Activated CD4-positive, alpha-beta memory T cell treated with anti-CD3 and anti-CD28 coated beads, Interleukin-2, amount 10 ng/mL, durations not matched to agents 7 days and 5 days (primary cell): ENCODE measurements at places on chromosomes 1 and 21. TPM values are rescaled to one million over a fixed set of nuclear protein-coding genes. Genes with fewer than 3 reads are reported as not detected.
A peak's percentile ranks its signal among the peaks of the same experiment; 100 is the strongest.

DNA sequence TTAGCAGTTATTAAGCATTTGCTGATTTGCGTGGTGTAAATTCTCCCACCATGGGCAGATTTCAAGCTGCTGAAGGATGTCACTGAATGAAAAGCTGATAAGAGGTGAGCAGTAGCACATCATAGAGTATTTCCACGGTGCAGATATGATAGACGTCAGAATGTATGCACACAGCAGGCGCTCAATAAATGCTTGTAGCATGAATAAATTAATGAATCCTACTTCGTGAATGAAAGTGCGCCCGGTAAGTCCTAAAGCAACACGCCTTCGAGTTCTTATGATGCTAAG lies 510 bp upstream of the UBIAD1 start:
- peak overlapping the region; percentile 13 for H3K4me3 ChIP-seq
- H3K27ac ChIP-seq = no peak overlapping the region
- peaks cover 28% of the 10 kb centered on the region for H3K4me1 ChIP-seq
- H3K36me3 ChIP-seq = peaks cover 21% of the 10 kb centered on the region
- DNase-seq = no peak

- peaks cover 36% of the 10 kb centered on the region for H3K27me3 ChIP-seq
- H3K4me3 ChIP-seq = no peak overlapping the region
- no peak overlapping the region for H3K27ac ChIP-seq
- peaks cover 5% of the 10 kb centered on the region for H3K4me1 ChIP-seq
- no peaks in the 10 kb centered on the region for H3K36me3 ChIP-seq
Measured at GRCh38 chr1:200243042-200243437, 166.8 kb downstream of the ZNF281 start.

DNA sequence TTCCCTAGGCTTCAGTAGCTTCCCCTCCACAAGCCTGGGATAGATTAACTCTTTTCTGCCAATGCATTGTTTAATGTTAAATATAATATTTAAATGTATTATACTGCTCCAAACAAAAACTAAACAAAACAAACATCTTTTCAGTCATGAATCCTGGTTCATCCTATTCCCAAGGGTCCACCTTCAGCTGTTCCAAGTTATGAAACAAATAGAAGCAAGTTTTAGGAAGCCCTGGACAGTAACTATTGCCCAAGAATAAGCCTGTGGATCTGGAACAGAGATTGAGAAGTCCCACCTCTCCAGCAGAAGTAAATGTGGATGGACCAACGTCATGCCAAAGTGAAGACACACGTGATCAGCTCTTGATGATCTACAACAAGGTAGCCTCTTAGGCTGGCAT lies 408.1 kb downstream of the SETD4 start:
- H3K27ac ChIP-seq = no peak overlapping the region
- H3K36me3 ChIP-seq = no peaks in the 10 kb centered on the region

DNA sequence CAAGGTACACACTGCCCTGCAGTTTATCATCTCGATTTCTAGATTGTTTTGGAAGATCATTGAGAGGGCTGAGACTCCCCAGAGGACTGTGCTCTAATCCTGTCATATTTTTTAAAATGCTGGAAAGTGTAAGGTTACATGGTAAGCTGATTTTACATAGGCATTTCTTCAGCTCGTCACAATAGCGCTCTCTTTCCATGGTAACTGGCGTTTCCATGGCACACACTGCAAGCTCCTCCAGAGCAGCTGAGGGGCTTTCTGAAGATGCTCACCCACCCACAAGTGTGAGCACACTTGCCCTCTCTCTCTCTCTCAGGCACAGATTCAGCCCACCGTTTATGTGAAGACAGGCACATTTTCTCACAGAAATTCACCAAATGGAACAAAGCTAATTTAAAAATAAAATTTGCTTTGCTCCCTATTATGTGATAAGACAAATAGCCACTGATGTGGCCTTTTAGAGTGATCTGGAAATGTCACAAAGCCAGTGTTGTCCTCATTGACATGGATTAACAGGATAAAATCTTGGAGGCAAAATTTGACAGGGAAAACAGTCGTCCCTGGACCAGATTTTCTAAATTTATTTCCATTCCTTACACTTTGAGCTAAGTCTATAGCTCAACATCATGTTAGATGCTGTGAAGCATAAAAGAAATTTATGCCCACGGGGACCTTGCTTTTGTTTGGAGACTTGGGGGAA lies 421.5 kb downstream of the RWDD3 start:
- no peak for DNase-seq
- no peak overlapping the region for H3K27ac ChIP-seq
- no peak overlapping the region for H3K4me3 ChIP-seq
- no peaks in the 10 kb centered on the region for H3K4me1 ChIP-seq
- H3K36me3 ChIP-seq = no peaks in the 10 kb centered on the region

DNA sequence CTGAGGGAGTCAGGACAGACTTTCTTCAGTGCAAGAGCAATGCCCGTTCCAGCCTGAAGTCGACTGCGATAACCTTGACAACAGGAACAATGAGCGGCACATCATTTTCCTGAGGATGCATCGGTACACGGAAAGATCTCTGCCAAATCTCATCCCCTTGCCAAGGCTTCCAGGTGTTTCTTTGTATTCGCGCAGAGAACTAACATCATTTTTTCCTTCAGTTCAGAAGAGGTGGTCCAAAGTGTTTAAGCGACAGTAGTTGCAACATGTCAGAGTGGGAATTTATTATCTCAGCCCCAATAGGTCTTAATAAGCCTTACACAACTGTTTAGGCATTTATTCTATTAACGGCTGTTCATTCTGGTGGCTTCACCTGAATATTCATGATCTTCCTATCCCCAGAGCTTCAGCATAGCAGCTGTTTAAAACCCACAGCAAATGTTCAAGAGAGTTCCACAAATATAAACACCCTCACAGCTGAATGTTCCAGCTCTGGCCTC lies 129.7 kb upstream of the NFIA start:
- H3K27me3 ChIP-seq = peaks cover 19% of the 10 kb centered on the region
- no peaks in the 10 kb centered on the region for H3K4me1 ChIP-seq
- H3K36me3 ChIP-seq = no peaks in the 10 kb centered on the region
- no peak overlapping the region for H3K4me3 ChIP-seq
- DNase-seq = no peak

DNA sequence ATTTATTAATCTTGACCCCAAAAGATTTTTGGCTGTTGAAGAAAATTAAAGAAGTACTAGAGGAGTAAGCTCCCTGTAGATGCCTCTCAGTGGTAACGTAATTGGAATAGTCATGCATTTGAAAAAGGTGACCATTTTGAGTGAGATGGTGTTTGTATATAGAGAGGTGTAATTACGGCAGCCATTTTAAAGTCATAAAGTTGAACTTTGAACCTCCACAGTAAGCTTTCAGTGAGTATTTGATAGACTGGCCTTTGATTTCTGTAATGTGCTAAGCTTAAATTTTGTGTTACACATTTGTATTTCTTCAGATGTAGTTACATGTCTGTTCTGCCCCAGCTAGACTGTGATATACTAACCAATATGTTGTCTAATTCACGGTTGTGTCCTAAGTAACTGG lies 21.5 kb upstream of the TMCO2 start:
- H3K4me3 ChIP-seq = no peak overlapping the region
- H3K27ac ChIP-seq = no peak overlapping the region
- no peaks in the 10 kb centered on the region for H3K27me3 ChIP-seq
- peaks cover 39% of the 10 kb centered on the region for H3K36me3 ChIP-seq
- peaks cover 26% of the 10 kb centered on the region for H3K4me1 ChIP-seq

DNA sequence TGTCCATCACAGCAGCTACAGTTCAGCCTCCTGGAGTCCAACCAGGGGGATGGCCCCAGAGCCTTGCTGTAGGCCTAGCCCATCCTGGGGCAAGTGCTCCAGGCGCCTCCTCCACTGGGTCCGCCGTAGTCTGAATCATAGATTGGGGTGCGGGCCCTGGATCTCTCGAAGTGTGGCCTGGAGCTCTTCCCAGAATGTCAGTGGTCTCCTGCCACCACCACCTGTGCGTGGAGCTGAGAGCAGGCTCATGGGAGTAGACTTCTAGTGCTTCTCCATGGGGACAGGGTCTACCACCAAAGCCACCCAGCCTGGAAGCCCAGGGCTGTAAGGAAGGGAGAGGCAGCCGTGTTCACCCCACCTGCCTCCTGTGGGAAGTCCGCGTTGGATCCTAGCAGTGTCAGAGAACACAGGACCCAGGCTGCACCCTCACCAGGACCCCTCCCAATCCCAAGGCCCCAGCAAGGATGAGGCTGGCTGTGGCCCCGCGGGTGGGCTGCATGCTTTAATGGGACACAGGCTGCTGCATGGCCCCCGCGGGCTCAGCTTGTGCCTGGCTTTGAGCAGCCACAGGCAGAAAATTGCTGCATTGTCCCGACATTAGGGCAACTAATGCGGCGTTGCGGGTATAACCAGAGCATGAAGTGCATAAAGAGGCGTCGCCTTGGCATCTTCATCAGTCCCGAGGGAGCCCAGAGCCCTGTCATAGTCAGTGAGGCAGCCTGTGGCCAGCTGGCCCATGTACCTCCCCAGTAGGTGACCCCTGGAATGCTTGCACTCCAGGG lies 735 bp upstream of the HES3 start:
- H3K36me3 ChIP-seq = no peaks in the 10 kb centered on the region
- H3K4me3 ChIP-seq = no peak overlapping the region
- peaks cover 62% of the 10 kb centered on the region for H3K27me3 ChIP-seq
- peaks cover 24% of the 10 kb centered on the region for H3K4me1 ChIP-seq

- H3K36me3 ChIP-seq = peaks cover 53% of the 10 kb centered on the region
- DNase-seq = no peak
- H3K27ac ChIP-seq = peak within 1 kb of the TSS; percentile 98
- H3K27me3 ChIP-seq = no peaks in the 10 kb centered on the region
Measured at GRCh38 chr1:198638894-198639635, at the start of gene PTPRC. Gene PTPRC (plus strand): TSS chr1:198639040. CDS start chr1:198639269, 229 bp downstream.

PROK1 gene
- total RNA-seq = not detected

AMY1B gene
- not detected for total RNA-seq

EPHB2 gene
- total RNA-seq = not detected
